Activated T-cell treated with anti-CD3 and anti-CD28 coated beads, Interleukin-2, amount 50 U/mL, for 1 hour (primary cell): ENCODE measurements at places on chromosomes 13 and 19.

DNA sequence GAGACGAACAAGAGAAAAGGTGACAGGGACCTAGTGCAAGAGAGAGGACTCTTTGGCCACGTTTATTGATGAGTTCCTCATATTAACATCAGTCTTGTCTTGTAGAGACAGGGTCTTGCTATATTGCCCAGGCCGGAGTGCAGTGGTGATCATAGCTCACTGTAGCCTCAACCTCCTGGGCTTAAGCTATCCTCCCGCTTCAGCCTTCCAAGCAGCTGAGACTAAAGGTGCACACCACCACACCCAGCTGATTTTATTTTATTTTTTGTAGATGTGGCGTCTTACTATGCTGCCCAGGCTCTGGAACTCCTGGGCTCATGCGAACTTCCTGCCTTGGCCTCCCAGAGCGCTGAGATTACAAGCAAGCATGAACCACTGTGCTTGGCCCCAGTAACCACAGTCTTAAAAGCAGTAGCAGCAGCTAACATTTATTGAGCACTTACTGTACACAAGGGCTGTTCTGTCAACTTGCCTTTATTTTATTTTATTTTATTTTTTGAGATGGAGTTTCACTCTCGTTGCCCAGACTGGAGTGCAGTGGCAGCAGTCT is 1.1 kb upstream of the SH2D3A start:
- DNase-seq, result no peak

- no peak for DNase-seq
Observed at GRCh38 chr19:55276720-55277430, 3.0 kb downstream of the HSPBP1 start.

- DNase-seq, result no peak
Observed at GRCh38 chr13:41144576-41144975, 12.0 kb upstream of the KBTBD6 start.

DNA sequence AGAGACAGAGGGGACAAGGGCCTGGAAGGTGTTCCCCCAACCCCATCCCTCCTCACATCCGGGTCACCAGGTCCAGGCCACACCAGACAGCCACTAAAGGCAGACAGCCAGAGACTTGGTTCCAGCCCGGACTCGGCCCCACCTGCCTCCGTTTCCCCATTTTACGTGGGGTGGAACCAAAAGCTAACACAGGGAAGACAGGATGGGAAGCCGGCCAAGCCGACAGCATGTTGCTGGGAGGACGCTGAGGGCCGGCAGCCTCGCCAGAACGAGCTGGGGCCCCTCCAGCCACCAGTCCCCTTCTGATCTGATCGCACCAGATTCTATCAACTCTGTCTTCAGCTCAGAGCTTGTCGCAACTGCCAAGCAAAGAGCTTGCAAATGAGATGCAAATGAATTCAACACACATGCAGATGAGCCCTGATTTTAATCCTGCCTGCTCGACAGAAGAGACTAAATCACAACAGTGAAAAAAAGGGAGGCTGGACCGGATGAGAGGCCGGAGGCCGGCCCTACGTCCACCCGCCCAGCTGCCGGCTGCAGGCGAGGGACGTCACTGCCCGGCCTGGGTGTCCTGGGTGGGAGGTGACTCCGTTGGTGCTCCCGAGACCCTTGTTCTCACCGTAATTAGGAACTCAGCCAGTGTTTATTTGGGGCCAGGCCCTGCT is 17.5 kb upstream of the SHC2 start:
- DNase-seq, result no peak

DNA sequence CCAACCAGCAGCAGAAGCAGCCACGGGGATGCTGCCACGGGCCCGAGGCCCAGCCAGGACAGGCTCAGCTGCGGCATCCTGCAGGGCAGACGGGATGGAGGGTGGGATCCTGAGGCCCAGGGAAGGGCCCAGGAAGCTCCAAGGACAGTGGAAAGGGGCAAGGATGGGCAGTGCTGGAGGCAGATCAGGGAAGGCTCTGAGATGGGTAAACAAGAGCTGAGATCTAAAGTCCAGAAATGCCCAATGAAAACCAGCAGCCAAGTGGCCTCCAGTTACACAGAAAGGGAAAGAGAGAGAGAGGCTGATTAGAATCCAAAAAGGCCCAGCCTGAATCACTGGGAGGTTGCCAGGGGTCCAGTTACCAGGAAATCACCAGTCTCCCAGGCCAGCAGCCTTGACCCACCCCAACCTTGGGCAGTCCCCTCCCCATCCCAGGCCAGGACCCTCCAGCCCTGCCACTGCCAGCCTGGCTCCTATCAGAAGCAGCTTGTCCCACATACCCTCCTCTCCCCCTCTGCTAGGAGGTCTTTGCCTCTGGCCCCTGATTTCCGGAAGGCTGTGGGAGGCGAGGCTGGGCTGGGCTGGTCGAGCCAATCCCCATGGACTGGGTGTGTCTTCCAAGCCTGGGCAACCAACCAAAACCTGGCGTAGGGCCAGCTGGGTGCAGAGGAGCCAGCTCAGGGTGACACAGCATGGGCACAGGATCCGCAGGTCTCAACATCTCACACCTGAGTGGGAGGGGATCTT is at the start of gene CYP4F11:
TSS of gene CYP4F11 (minus strand) at position 198 of the 747 bp plus-strand sequence. CDS start at position 77, 121 bp downstream.
- no peak for DNase-seq

GRCh38 chr19:10760273-10760944 is 42.5 kb downstream of the DNM2 start:
- peak; percentile 45 for DNase-seq

DNA sequence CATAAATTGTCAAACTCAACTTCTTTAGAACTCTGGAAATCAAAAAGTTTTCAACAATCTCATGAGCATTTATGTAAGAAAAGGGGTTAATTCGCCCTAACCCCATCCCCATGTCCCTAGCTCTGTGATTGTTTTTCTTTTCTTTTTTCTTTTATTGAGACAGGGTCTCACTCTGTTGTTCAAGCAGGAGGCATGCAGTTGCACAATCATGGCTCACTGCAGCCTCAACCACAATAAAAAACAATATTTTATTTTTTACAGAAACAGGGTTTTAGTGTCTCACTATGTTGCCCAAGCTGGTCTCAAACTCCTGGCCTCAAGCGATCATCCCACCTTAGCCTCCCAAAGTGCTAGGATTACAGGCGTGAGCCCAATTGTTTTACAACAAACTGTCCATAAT is 16.7 kb downstream of the VWA8 start:
- DNase-seq, result no peak

DNA sequence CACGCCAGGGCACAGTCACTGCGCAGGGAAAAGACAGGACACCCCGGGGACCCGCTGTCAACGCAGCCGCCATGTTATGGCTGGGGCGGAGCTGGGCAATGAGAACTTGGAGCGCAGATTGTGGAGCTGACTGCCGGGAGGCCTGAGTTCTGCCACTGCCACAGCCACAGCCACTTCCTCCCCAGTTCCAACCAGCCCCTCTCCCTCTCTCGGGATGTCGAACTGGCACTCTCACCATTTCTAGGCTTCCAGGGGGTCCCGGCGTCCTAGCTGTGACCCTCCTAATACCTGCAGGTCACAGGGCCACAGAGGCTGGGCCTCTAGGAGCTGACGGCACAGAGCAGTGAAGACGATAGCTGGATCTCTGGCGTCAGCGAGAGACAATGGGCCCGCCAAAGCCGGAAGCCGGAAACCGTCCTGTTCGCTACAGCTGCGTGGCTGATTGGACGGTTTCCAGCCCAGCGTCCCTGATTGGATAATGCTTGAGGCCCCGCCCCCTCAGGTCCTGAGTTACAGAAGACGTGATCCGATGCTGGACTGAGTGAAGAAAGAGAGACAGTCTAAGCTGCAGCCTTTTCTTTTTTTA is at the start of gene ZNF506:
TSS of gene ZNF506 (minus strand) at position 385 of the 586 bp plus-strand sequence. CDS start at position 238, 147 bp downstream.
- peak; percentile 93 for DNase-seq

DNA sequence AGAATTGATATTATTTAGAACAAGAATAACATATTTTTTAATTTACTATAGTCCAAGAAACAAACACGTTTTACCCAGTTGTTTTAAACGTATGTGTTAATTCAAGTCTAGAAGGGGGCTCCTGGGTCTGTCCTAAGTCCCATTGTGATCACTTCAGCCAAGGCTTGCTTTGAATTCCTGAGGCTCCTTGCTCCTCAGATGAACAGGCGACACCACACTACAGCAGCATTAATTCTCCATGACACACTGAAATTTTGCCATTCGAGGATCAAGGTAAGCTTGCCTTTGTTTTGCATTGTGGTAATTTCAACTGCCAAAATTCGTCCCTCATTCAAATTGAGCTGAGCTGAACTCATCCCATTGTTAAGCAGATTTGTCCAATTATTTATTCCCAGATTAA is 1442.6 kb downstream of the SLITRK5 start:
- no peak for DNase-seq

DNA sequence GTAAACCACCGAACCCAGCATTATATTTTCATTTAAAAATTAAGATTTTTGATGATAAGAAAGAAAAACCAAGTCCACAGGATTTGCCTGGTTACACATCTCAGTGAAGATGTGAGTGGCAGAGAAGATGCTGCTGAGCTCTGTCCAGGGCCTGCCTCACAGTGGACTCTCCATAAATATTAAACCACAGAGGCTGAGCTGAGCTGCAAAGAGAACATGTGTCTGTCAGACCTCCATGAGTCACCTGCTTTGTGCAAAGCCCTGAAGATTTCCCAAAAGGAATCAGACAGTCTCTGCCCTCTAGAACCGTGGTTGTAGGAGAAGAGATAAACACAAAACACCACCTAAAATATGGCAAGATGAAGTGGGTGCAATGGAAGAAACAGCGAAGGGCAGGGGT is 127.2 kb upstream of the TSC22D1 start:
- no peak for DNase-seq

DNA sequence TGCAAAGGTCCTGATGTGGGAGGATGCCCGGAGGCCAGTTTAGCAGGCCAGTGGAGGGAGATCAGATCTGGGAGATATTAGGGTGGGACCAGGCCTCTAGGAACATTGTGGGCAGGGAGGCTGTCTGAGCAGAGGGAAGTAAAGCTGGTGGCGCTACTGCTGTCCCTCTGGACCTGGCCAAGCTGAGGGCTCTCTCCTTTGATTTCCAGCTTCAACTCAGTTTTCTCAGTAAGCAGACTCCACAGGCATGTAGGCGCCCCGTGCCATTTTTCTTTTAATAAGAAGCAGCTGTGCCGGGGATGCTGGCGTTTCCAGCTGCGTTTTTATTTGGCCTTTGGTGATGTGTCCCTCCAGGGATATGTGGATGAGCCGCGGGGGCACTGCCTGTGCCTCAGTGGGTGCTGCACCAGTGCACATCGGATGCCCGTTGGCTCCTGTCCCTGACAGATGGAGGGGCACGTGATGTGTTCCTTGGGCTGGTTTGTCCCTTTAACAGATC is 6.7 kb downstream of the DNM2 start:
- DNase-seq, result no peak

DNA sequence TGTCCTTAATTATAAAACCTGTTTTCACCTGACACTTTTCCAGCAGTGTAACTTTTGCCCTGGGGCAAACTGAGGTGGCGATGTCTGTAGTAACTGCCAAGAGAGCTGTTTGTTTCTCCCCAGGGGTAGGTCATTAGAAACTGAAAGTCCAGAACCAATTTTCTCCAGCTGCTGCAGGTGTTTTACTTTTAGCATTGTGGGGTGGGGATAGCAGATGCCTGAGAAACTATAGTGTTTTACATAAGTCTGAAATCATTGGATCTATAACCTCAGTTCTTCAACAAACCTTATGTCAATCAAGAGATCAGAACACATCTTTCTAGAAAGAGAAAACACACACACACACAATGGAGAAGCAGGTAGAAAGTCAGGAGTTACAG is 92.7 kb downstream of the LHFPL6 start:
- DNase-seq, result no peak

DNA sequence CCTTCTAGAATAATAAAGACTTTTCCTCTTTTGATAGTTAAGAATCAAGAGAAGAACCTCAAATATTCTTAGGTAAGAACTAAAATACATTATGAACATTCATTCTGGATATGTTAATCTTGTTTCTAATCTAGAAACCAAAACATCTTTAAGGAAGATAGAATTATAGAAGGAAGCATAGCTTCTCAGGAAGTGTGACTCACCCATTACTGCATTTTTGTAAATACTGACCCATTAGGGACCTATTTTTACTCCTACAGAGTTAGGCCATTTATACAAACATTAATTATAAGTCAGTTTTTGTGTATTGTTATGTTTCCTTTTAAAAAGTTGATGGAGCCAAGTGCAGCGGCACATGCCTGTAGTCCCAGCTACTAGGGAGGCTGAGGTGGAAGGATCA is 147.1 kb downstream of the NUFIP1 start:
- no peak for DNase-seq

- DNase-seq, result no peak
Observed at GRCh38 chr19:49781394-49781793, 14.6 kb downstream of the AP2A1 start.

DNA sequence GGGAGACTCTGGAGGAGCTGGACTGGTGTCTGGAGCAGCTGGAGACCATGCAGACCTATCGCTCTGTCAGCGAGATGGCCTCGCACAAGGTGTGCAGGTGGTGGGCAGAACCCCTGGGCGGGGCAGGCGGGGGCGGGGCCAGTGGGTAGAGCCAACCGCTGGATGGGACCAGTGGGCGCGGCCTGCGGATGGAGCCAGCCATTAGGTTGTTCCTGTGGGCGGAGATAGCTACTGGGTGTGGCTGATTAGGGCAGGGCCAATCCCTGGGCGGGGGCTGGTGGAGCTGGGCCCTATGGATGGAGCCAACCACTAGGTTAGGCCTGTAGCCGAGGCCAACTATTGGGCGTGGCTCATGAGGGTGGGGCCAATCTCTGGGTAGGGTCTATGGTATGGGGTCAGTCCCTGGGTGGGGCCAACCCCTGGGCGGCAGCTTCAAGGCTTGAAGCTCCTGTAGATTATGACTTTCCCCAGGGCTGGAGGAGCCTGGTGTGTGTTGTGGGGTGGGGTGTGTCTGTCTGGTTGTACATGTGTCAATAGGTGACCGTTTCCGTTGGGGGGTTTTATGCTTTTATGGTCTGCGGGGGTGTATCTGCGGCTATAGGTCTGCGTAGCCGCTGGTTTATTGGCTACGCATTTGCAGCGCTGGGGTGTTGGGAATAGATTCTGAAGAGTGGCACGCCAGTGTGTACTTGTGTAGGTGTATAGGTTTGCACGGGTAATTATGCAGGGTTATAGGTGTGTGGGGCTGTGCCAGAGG is 30.7 kb downstream of the PDE4A start:
- DNase-seq, result no peak

GRCh38 chr19:45994456-45994997 is 740 bp upstream of the CCDC61 start:
- DNase-seq, result no peak

DNA sequence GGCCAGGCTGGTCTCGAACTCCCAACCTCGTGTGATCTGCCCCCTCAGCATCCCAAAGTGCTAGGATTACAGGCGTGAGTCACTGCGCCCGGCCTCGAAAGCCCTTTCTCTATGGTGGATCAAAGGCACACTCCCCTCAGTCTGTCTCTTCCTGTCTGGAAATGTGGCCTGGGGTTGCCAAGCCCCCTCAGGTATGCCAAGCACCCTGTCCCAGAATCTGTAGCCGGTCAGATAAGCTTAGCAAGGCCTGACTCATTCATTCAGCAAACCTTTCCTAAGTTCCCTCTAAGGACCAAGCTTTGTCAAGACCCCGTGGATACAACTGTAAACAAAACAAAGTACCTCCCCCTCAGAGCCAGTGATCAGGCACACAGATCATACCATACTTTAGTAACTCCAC is 14.1 kb downstream of the NUCB1 start:
- DNase-seq, result no peak

GRCh38 chr13:105552078-105552477 is 983.4 kb downstream of the EFNB2 start:
- DNase-seq, result no peak
